SK-N-MC (cell line): ENCODE measurements at places on chromosomes 4 and X.

DNA sequence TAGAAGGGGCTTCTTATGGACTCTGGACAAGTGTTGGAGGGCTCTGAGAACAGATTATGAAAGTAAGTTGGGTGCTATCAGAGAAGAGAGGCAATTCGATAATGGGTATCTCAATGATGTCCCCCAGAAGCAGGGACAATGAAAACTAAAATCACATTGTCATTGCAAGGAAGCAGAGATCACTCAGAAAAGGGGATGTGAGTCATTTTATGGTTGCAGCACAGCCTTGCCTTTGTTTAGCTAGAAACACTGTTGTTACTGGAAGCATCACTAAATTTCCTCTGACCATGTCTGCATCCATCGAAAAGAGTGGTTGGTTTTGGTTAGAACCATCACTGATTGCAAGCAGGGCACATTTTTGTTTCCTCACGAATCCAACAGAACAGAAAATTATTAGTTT, 246.8 kb upstream of the NWD2 start:
- DNase-seq: no peak

DNA sequence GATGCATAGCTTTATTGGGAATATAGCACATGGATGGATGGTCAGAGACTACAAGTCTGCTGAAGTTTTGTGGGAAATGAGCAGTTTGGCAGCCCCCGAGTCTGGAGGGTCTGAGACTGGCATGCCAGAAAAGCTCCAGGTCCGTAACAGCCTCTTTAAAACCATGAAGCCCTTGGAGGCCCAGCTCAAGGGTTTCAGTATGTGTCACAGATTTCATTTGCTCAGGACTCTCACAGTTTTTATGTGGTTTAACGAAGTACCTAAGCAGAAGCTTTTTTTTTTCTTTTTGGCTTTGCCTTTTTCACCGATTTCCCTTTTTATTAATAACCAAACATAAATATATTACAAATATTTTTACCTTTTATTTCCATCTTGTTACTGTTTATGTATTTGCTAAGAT, 30.6 kb upstream of the TMEM184C start:
- DNase-seq: no peak

- DNase-seq: no peak
Observed at GRCh38 chr4:5267408-5267807, 216.1 kb downstream of the STK32B start.

DNA sequence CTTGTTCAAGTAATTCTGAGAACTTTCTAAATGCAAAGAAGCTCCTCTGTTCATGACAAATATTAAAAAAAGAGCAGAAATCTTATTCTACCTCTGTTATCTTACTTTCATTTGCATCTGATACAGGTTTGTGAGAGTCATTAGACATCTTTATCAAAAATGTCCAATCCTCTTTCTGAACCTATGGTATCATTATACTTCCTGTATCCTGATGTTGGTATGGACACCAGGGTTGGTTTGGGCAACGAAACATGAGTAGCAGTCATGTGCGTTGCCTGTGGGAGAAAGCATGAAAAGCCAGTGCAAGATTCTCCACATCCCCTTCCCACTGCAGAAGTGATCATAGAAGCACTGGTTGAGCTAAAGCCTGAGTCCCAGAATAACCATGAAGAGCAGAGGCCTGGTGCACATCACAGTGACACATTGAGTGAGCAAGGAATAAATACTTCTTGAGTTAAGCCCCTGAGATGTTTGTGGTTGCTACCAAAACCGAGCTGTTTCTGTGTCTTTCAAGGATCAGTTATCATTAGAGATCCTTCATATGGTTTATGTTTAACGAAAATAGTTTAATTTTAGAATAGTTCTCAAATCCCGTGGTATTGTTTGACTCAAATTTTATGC, 197.2 kb downstream of the BANK1 start:
- no peak for DNase-seq

- no peak for DNase-seq
Observed at GRCh38 chrX:103615781-103616371, 8.1 kb downstream of the TCEAL3 start.

DNA sequence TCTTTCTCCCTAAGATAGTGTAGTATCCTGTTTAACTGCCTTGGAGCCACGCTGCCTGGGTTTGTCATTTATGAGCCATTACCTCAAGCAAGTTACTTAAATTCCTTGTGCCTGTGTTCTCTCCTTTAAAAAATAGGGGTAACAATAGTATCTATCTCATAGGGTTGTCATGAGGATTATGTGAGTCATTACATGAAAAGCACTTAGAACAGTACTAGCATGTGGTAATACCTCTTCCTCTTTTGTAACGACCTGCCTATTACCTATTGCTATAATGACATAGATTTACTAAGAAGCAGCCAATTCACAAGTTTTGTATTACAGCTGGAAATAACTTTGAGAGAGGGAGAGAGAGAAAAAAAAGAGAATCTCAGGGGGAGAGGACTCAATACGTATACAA, 834.7 kb downstream of the RAPGEF2 start:
- no peak for DNase-seq

DNA sequence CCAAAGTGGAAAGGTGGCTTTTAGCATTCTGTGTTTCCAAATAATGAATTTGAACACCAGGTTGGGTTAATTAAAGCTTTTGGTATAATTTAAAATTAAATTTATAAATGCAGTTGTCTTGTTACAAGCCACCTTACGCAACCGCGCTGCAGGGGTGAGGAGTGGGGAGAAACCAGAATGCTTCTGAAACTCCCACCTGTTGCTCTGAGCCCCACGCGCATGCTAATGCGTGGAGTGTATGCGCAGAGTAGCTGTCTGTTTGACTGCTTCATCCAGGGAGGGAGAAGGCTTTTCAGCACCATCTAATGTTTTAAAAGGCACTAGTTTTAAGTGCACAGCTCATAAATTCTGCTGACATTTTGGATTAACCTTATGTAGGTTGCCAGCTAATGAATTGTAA, 12.5 kb downstream of the OGT start:
- DNase-seq: no peak

- no peak for DNase-seq
Observed at GRCh38 chrX:74490247-74490646, 69.0 kb downstream of the SLC16A2 start.
